Neural crest cell (in vitro differentiated cells): ENCODE measurements at places on chromosomes 2 and 18.

GRCh38 chr2:128646091-128646490 lies 327.4 kb upstream of the HS6ST1 start:
- DNase-seq: no peak

DNA sequence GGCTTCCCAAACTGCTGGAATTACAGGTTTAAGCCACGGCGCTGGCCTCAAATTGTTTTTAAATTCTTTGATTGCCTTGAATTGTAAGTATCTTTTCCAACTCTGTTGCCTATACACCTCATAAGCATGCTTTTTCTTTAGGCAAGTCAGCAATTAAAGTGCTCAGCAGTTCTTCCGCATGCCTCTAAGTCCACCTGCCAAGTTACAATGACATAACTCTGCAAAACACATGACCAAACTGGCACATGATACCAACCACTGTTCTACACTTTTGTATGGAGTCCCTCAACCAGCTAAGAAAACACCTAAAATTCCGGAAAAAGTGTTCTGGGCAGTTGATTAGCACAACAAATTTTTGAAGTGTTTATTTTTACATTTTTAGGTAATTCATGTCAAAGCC lies 5.1 kb downstream of the TXNL4A start:
- no peak for DNase-seq

DNA sequence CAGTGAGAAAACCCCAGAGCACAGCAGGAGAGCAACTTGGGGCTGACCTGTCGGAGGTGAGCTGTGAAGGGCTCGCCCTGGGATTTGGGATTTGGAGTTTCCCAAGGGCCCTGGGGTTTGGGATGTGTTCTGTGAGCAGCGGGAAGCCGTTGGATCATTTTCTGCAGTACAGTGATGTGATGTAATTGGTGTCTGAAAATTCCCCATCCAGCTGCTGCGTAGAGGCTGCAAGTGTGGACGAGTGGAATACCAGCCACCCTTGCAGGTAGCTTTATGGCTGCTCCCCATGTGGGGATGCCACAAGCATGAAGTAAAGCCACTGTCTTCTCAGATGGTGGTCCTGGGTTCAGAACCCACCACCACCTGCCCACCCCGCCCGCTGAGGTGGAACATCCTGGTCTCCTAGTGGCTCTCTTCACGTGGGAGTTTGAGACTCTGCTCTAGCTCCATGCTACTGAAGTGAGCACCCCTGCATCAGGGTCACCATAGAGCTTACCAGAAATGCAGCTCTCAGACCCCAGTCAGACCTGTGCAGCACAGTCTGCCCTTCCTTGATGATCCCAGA lies 15.0 kb downstream of the IMPA2 start:
- no peak for DNase-seq

- no peak for DNase-seq
These were observed 1240.8 kb upstream of the CRIM1 start for GRCh38 chr2:35114765-35115164.

DNA sequence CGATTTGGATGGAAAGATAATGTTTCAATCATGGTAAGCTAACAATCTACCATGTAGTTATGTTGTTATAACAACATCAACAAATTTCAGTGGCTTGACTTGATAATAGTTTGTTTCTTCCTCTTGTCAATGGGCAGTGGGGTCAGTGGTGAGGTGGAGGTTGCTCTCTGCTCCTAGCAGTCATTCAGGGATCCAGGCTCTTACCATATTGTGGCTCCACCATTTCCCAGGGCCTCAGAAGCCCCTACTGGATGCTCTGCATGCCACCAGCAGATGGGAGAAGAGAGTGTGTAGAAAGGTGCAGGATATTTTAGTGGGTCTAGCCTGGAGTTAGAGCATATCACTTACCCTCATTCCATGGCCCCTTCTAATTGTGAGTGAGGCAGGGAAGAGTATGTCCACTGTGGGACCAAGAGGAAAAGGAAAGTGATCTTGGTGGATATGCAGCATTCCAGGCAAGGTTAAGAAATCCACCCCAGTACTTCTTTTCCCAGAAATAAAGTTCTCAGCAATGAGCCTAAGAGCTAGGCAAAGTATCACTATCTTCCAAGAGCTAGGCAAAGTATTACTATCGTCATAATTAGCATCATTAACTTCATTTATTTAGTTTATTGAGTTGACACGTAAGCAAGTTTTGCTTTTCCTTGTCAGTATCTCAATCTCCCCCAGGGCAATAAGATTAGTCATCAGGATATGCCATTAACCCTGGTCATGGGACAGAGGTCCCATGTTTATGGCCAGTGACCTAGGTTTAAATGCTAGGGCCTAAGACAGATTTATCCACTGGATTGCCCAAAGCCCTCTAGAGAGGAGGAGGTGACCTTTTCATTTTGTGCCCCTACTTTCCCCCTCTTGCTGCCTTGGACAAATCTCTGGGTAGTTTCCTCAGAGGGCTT lies 4.2 kb upstream of the IWS1 start:
- DNase-seq: no peak

GRCh38 chr2:44746856-44747615 lies 194.5 kb upstream of the SIX3 start:
- DNase-seq: no peak

- DNase-seq: no peak
These were observed 401.6 kb downstream of the XIRP2 start for GRCh38 chr2:167289651-167290410.

GRCh38 chr2:1886405-1886992 lies 142.2 kb upstream of the PXDN start:
- peak; percentile 74 for DNase-seq

DNA sequence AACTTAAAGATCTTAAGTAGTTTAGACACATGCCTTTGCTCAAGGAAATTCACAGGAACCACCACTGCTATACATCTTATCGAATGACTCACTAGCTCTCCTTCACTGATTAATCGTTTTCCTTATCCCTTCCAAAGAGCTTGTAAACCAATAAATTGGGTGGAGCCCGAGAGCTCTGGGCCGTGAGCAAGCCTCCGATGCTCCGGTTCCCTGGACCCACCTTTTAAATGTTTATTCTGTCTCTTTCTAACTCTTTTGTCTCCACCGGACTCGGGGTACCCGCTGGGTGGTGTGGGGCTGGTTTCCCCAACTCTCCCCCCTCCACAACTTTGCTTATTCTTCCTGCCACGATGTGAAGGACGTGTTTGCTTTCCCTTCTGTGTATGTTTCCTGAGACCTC lies 292.9 kb upstream of the TMEFF2 start:
- DNase-seq: no peak
